ENCODE measurements at places on chromosomes 4 and X. TPM values are rescaled to one million over a fixed set of nuclear protein-coding genes. Genes with fewer than 3 reads are reported as not detected.

Gene TXK
- polyA plus RNA-seq: 1.5 TPM

Gene MAGEA12
- not detected for polyA plus RNA-seq

Gene FAM156A
- polyA plus RNA-seq: 44.3 TPM

Gene CACNA1F
- polyA plus RNA-seq: 0.25 TPM

Gene TRIM2
- 89.2 TPM for polyA plus RNA-seq

Gene MAGEA2B
- not detected for polyA plus RNA-seq

Gene CNKSR2
- 1.1 TPM for polyA plus RNA-seq

Gene MAGEA11
- polyA plus RNA-seq: not detected

Gene FAM53A
- 2.0 TPM for polyA plus RNA-seq

Gene MMGT1
- 30.7 TPM for polyA plus RNA-seq

Gene GCNA
- polyA plus RNA-seq: 2.3 TPM

Gene SMARCA1
- polyA plus RNA-seq: 109 TPM

Gene GLOD5
- polyA plus RNA-seq: 1.3 TPM

- no peak for DNase-seq
These were observed 23.6 kb downstream of the CFAP99 start for GRCh38 chr4:2442175-2442993.

DNA sequence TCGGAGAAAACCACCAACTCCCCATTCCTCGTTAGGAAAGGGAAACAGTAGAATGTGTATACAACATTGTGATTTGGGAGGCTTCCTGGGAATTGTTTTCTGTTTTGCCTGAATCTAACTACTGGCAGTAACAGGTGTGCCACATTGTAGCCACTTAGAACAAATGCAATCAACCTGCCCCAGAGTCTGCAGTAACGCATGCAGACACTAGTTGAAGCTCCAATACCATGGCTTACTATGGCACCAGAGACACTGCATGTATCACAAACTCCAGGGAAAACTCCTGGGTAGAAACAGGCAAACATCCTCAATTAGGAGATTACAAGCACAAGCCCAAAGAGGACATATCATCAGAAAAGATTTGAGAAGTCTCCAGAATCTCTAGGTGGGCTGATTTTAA, 154.2 kb upstream of the NEIL3 start:
- no peak for DNase-seq

GRCh38 chrX:68743754-68744153, 85.1 kb upstream of the EFNB1 start:
- DNase-seq: no peak

- no peak for DNase-seq
These were observed 321.9 kb downstream of the CFAP47 start for GRCh38 chrX:36241397-36241796.

DNA sequence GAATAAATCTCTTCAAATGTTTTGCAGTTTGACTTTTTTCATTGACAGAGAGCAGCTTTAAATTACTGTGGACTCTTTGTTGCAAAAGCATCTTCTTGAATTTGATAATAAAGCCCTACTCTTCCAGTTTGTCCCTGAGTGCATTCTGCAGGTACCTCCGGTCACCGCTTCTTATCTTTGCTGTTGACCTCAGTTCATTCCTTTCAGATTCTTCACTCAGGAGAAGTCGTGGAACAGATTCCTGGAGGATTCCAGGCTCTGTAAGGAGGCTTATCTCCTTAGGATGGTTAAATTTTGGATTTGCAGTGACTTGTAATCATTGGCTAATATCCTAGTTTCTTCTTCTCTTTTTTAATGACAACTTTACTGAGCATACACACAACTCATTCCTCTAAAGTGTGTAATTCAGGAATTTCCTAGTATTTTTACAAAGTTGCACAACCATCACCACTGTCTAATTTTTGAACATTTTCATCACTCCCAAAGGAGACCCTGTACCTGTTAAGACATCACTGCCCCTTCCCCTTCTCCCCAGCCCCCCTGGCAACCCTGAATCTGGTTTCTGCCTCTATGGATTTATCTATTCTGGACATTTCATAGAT, 22.0 kb downstream of the TBL1X start:
- DNase-seq: no peak

DNA sequence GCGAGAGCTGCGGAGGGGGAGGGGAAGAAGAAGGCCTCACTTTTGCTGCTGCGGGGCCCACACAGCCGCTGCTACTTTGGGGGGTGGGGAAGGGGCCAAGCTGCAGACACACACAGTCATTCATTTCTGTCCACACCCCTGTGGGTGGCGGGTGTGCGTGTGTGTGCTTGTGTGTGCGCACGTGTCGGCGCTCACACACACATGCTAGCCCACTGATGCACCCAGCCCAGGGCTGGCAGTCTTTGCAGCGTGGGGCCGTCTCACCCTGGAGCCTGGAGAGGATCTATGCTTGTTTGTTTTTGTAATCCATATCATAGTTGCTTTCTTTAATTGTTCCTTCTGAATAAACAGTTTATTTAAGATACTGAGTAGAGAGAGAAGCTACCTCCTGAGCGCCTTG, 4.0 kb downstream of the DUSP9 start:
- no peak for DNase-seq

GRCh38 chr4:92825791-92826190, 522.0 kb downstream of the GRID2 start:
- no peak for DNase-seq

GRCh38 chrX:63746278-63746677, 38.7 kb downstream of the ARHGEF9 start:
- no peak for DNase-seq

GRCh38 chr4:141642063-141642462, 5.7 kb downstream of the IL15 start:
- no peak for DNase-seq

DNA sequence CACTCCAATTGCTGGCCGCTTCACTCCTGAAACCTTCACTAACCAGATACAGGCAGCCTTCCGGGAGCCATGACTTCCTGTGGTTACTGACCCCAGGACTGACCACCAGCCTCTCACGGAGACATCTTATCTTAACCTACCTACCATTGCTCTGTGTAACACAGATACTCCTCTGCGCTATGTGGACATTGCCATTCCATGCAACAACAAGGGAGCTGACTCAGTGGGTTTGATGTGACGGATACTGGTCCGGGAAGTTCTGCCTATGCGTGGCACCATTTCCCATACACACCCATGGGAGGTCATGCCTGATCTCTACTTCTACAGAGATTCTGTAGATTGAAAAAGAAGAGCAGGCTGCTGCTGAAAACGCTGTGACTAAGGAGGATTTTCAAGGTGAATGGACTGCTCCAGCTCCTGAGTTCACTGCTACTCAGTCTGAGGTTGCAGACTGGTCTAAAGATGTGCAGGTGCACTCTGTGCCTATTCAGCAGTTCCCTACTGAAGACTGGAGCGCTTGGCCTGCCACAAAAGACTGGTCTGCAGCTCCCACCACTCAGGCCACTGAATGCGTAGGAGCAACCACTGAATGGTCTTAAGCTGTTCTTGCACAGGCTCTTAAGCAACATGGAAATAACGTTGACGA, 35.8 kb upstream of the PRDM8 start:
- DNase-seq: no peak

DNA sequence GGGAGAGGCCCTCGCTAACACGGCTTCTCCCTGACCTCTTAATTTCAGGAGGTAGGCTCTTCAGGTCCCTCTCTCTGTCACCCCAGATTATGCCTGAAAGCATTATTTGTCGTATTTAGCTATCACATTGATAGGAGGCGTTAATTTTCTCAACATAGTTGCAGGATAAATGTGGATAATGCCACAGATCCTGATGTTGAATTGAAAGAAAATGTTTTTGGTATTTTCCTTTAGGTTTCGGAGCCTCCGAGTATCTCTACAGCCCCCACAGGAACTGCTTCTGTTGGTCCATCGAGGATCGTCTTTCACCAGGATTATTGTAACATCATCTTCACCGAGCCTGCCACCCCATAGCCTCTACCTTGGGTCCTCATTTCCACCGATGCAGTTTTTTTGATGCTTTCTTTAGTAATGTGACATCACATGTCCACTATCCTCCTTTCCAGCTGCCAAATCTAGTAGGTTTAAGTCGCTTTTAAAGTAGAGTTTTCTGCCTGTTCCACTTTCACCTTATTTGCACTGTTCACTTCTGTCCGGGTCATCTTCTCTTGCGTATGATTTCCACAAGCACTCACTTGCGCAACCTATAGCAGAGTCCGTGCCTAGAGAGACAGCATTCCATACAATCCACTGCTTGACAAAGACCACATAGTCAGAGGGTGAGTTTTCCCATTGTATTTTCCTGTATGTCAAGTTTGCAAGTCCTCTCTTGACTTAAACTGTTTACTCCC, 665 bp downstream of the TIGD2 start:
- DNase-seq: no peak

GRCh38 chr4:14716691-14717090, 285.6 kb upstream of the CPEB2 start:
- no peak for DNase-seq

DNA sequence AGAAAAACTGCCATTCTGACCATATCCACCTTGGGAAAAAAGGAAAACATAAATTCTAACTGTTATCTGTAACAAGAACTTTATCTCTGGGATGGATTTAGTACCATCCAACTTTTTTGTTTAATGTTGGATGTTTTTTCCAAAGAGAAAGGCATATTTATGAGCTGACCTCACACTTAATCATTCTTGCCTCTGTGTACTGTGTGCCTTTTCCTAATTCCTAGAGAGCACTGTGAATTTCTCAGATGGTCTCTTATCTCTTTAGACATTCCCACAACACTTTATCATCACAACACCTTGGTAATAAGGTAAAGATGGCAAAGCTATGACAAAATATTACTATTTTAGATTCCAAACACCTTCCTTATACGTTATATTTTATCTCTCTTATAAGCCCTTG, 126.2 kb downstream of the COL4A6 start:
- DNase-seq: no peak

GRCh38 chr4:130511776-130512175, 1415.8 kb downstream of the C4orf33 start:
- DNase-seq: no peak

- no peak for DNase-seq
These were observed 91.6 kb upstream of the CXorf51A start for GRCh38 chrX:146906166-146906565.

GRCh38 chr4:144732584-144733428, 86.8 kb downstream of the HHIP start:
- DNase-seq: no peak

- no peak for DNase-seq
These were observed 405.2 kb upstream of the CNKSR2 start for GRCh38 chrX:20968996-20969395.

- no peak for DNase-seq
These were observed 18.0 kb upstream of the CYP2U1 start for GRCh38 chr4:107913283-107913899.

DNA sequence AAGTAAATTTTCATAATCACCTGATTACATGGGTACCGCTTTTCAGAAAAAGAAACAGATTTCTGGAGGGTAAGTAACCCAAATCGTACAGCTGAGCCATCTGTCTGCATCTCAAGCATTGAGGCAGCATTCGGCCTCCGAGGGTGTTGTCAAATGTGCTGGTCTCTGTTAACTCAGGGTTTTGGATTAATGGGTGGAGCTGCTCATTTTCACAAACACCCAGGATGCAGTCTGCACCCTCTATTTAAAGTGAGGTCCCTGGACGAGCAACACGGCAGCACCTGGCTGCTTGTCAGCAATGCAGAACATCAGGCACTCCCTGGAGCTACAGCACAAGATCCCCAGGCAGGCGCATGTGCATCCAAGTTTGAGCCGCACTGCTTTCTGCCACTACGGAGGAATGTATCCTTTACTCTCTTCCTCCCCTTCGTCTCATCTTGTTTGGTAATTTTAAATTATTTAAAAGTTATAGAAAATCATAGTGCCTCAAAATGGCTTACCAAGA, 24.7 kb upstream of the NAP1L5 start:
- no peak for DNase-seq

DNA sequence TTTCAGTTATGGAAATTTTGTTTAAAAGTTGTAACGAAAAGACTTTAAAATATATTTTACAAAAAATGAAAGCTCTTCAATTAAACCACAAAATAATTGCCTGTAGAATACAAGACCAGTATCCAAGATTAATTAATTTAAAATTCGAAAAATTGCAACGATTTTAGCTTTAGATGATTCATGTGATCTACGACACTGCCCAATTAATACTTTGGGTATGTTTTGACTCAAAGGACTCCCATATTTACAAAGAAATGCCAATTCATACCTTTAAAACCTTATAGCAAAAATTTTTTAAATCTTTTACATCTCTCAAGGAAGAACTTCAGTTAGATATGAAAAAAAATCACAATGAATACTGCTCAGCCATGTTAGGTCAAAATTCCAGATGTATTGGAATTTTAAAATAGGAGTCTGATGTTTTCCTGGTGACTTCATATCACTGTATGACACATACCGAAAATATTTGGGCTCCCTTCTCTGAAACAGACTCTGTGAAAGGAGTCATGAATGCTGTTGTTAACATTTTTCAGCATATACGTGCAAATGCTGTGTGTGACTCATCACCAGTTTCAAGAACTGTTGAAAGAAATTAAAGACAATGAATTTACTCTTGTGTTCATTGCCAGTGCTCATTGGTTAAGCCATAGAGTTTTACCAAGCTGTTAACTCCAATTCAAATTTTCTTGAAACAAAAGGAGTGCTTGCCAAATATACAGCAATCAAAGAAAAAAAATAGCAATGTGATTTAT, 13.8 kb upstream of the SMS start:
- no peak for DNase-seq

All from renal cortex interstitium (tissue), 15 donors.